Stimulated activated CD8-positive, alpha-beta memory T cell treated with anti-CD3 and anti-CD28 coated beads, Interleukin-12 subunit alpha, Interleukin-12 subunit beta, amount 100 ng/mL, for 1 hour (primary cell): ENCODE measurements at places on chromosomes 1 and 21.

GRCh38 chr1:211951856-211952255, 83.5 kb downstream of the INTS7 start:
- DNase-seq = no peak

DNA sequence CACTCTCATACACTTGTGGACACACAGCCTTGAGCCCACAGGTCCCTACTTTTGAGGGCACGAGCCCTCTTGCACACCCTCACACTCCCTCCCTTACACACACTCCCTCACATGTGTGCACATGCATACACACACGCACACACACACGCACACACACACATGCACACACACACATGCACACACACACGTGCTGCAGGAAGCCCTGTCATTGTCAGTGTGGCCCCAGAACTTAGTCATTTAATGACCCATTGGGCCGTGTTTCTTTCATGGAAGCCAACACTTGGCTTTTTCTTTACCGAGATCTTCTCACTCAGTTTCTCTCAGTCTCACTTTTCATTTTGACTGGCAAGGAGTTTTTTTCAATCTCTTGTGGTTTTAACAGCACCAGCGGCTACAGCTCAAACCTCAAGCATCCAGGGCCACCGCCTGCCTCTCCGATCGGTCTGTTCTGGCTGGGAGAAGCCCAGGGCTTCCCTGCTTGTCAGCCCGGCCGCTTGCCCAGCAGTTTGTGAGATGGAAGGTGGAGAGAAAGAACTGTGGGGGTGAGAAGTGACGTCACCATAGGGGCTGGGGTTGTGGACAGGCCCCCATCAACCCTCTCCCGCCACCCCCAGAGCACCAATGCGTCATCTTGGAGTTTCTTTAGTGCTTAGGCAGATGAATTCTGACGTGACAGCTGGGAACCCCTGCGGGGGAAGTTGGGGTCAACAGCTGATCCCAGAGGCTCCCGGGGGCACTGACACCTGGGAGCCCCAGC, 15.8 kb upstream of the TNFRSF8 start:
- no peak for DNase-seq

DNA sequence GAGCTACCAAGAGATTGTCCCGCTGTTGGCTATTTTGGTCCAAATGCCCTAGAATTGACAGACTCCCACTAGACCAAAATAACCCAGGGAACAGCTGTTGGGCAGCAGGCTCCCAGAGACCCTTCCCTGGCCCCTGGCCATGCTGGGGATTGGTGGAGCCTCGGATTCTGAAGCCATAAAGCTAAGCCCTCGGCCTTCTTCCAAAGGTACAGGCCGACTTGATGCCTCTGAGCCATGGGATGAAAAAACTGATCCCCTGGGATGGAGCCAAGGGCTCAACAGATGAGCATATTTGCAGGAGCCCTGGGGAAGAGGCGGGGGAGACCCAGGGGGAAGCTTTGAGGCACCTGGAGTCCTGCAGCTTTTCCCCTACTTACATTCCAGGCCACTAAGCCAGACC, 1.0 kb upstream of the LRRC38 start:
- no peak for DNase-seq

DNA sequence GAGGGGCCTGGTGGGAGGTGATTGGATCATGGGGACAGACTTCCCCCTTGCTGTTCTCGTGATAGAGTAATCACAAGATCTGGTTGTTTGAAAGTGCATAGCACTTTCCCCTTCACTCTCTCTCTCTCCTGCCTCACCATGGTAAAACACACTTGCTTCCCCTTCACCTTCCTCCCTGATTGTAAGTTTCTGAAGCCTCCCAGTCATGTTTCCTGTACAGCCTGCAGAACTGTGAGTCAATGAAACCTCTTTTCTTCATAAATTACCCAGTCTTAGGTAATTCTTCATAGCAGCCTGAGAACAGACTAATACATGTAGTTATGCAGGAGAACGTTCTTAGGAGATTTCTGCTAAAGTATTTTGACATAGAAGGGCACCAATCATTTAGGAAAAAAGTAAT, 59.9 kb upstream of the FBXO28 start:
- DNase-seq = no peak

GRCh38 chr1:21322681-21323016, 32.4 kb upstream of the ECE1 start:
- DNase-seq = no peak

DNA sequence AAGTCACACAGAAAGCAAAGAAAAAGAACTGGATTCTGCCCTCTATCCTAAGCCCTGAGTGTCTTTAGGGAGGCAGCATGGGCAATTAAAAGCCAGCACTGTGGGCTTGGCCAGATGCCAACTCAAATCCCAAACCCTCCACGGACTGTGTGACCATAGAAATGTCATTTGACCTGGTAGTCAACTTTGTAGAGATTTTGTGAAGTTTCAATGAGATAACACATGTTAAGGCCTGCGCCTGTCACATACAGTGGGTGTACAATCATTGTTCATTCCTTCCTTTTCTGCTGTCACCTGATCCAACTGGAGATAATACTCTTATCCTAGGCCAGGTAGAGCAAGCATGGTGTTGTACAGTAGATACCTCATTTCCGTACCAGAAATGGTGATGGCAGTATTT, 54.2 kb downstream of the TMEM53 start:
- DNase-seq = no peak
